ENCODE measurements at places on chromosomes 16 and 17.

GRCh38 chr17:29749045-29749825 lies 126.5 kb upstream of the CORO6 start:
- no peak for DNase-seq

GRCh38 chr16:51696376-51696775 lies 545.3 kb upstream of the SALL1 start:
- no peak for DNase-seq

DNA sequence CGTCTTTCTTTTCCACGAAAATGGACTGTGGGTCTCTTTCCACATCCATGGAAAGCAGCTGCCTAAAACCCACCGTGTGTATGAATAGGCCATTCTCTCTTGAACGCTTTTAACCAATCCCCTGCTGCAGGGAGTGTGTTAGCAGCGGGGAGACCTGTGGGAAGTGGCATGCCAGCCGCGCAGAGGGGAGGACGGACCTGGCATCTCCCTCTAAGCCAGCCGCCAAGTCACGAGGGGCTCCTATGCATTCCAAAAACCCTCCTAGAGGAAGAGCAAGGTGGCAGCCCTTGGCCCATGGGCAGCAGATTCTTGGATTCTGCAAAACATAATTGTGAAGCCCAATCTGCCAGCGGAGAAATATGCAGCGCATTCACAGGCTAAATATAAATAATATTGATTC lies 15.4 kb downstream of the RBFOX3 start:
- no peak for DNase-seq

DNA sequence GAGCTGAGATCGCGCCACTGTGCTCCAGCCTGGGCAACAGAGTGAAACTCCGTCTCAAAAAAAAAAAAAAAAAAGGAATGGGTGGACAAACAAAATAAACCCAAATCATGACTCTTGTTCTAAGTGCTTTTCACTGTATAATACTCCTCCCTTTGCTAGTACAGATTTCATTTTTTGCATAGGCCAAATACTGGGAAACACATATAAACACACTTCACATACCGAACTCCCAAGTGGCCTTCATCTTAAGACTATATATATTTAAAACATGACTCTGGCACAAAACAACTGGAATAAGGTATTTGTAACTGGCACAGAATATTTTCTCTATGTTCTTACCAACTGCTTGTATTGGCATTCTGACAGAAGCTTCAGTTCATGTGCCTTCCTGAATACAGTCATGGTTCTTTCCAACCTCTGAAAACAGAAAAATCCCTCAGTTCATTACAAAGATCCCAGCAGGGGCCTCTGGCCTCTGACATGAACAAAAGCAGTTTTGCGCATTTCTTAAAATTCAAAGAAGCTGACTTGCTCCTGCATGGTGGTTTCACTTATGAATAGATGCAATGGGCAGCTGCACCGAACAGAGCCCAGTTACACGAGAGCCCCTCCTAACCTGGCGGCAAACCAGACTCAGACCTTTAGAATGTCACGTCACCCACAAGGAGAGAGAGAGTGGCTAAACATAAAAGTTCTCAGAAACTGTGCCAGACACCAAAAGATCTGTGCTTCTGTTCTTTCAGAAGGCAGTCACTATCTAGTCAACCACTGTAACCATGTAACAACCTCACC lies 19.1 kb upstream of the COPRS start:
- no peak for DNase-seq

DNA sequence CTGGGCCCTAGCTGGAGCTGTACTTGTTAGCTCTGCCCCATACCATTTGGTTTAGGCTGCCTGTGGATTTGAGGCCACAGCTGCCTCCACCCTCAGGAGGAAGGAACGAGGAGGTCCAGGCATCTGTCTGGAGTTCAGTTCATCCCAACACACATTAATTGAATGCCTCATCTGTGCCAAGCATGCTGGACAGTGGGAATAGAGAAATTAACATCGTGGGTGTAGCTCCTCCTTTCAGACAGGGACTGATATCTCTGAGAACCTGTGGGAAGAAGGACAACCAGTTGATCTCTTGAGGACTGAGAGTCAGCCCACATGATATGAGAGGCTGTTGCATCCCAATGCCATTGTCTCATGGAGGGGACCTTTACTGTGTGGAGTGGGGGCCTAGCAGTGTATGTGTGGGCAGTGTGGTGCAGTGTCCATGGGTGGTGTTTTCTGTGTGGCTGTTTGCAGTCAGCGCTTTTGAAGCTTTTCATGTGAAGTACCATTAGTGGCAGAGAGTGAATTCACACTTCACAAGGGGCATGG lies 29.4 kb upstream of the DDX52 start:
- DNase-seq = no peak

- DNase-seq = no peak
Measured at GRCh38 chr16:11550791-11551498, 35.8 kb downstream of the LITAF start.

GRCh38 chr16:80991792-80992430 lies 14.8 kb downstream of the CMC2 start:
- DNase-seq = no peak

GRCh38 chr17:53971361-53971760 lies 148.6 kb downstream of the KIF2B start:
- no peak for DNase-seq
